Left cardiac atrium (tissue), 4 donors: ENCODE measurements at places on chromosomes 3 and 15. TPM values are rescaled to one million over a fixed set of nuclear protein-coding genes. Genes with fewer than 3 reads are reported as not detected.

Gene CIB2
- total RNA-seq: 50.3 TPM

Gene IL5RA
- 0.81 TPM for total RNA-seq

DNA sequence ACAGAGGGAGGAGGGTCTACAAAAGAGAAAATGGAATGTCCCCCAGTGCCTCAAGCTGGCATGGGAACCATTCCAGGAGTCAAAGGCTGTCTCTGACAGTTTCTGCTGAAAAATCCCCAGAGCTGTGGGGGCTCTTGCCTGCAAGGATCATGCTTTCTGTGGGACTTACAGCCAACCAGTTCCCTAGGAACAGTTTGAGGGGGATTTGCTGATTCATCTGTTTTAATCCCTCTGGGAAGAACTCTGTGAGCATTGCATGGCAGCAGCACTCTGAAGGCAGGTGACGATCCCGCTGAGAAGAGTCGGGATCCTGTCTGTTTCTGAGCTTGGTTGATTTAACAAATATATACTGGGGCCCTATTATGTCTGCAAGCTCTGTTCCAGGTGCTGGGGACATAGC lies 176.0 kb downstream of the SSR3 start:
- no peak for DNase-seq

GRCh38 chr3:99483841-99484240 lies 154.6 kb upstream of the COL8A1 start:
- DNase-seq: no peak

Gene ZIC1
- not detected for total RNA-seq

Gene NMNAT3
- 14.8 TPM for total RNA-seq

GRCh38 chr15:65110676-65111292 lies 4.2 kb downstream of the UBAP1L start:
- peak; percentile 73 for DNase-seq
